ENCODE measurements at places on chromosomes 2 and 18.

DNA sequence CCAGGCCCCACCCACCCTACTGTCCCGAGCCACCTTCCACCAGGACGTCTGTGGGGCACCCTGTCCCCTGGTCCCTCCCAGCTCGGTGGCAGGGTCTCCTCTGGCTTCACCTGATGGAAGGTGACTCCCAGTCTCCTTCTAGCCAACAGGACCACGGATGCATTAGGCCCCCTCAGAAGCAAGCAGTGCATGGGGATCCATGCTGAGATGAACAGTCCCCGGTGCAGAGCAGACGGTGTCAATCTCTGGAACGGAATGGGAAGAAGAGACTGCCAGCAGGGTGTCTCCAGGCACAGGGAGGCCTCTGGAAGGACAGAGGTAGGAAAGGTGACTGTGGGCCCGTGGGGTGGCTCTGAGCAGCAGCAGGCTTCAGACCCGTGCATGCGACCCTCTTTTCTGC lies 65.2 kb upstream of the FZD7 start:
- DNase-seq, result no peak

GRCh38 chr2:50529600-50530218 lies 502.2 kb downstream of the NRXN1 start:
- no peak for DNase-seq

- no peak for DNase-seq
These were observed 802.0 kb downstream of the DCC start for GRCh38 chr18:53142005-53142404.

GRCh38 chr2:85032621-85033020 lies 61.7 kb downstream of the KCMF1 start:
- DNase-seq, result no peak

DNA sequence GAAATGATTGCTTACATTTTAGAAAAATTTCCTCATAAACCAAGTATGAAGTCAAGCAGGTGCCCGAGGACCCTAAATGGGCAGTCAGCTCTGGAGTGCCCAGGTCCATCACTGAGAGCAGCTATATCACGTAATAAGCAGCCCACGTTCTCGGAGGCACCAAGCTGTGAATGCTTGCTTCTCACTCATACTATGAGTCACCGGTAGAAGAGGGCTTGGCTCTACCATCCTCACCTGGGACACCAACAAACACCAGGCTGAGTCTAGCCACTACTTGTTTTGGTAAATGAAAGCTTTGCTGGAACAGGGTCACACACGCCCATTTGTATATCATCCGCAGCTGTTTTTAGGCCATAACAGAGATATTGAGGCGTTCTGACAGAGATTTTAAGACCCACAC lies 207.5 kb downstream of the SEPTIN10 start:
- DNase-seq, result no peak

Measured in H1 (cell line).